ENCODE measurements at places on chromosomes 6 and 20.

GRCh38 chr20:53413186-53413631, 180.4 kb downstream of the ZNF217 start:
- no peak for DNase-seq

DNA sequence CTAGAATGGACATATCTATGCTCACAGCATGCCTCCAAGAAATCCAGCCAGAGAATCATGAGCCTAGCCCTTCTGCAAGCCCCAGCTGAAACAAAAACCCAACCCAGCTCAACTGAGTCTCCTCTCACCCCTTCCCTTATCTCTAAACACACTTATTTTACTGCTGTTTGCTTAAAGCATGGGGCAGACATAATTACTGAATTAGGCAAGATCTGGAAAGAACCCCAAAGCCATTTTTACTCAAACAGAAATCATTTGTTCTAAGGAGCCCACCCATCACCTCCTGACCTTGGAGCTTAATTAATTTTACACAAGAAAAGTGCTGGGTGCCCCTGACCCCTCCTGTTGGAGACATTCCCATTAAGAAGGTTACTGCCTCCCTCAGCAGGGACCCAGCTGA, 291.6 kb downstream of the MAFB start:
- DNase-seq = no peak

DNA sequence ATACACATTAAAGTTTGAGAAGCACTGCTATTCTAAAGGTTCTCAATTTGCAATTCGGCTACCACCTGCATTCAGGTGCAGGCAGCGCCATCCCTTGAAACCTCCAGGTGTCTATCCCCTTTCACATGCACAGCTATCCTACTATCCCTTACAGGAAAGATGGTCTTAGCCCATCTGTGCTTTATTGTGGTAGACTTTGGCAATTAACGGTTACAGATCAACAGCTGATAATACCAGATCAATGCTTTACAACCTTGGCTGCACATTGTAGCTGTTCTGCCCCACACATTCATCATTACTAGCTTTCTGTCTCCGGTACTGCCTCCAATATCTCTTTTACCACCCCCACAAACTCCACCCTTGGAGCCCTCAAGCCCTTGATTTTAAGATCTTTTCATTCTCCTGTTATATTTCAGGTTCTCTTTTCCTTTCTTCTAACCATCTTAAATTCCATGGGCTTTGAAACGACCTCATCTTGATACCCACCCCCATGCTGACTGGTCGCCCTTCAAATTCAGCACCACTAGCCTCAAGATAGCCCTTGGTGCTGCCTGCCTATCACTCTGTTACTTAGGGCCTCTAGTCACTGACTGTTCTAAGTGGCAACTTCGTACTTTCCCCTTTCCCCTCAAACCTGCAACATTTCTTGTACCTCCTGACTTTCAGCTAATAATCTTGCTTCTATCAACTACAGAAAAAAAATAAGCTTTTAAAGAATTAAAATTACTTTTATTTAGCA, 50.8 kb downstream of the SPTLC3 start:
- no peak for DNase-seq

DNA sequence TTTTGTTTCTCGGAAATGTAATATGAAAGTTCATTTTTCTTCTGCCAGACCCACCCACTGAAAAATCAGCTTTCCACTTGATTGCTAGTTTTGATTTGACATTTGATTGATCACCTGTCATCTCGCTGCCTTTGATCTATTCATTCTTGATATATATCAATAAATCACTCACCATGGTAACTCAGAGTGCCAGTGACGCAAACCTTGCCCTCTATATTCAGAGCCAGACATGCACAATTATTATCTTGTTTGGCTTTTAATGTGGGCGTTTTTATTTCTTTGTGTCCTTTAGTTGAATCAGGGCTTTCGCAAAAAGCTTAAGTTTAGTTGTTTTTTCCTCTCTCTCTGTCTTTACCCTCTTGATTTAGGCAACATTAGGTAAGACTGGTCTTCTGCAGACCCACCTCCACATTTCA, 2.0 kb downstream of the TSHZ2 start:
- no peak for DNase-seq

GRCh38 chr20:39986173-39986904, 702.7 kb downstream of the MAFB start:
- no peak for DNase-seq

DNA sequence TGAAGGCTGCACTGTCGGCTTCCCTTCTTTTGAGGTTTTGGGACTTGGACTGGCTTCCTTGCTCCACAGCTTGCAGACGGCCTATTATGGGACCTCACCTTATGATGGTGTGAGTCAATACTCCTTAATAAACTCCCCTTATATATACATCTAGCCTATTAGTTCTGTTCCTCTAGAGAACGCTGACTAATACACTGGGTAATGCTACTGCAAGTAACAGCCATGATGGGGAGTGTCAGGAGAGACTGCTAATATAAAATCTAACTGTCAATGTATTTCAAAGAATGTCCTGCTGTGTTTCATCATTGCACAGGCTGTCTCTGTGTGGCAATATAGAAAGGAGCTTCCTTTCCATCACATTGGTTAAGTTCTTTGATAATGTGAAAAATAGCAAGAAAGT, 57.7 kb upstream of the UST start:
- DNase-seq = no peak

DNA sequence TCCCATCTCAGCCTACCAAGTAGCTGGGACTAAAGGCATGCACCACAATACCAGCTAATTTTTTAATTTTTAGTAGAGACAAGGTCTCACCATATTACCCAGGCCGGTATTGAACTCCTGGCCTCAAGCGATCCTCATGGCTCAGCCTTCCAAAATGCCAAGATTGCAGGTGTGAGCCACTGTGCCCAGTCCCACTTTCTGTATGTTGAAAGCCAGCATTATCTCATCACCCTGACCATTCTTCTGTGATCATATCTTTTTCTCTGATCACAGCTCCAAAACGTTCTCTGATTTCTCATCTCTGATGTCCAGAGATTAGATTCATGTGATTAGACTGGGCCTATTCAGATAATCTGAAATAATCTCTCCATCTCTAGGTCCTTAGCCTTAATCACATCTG, 337.7 kb downstream of the TPBG start:
- DNase-seq = no peak

GRCh38 chr20:61170496-61171320, 81.4 kb upstream of the CDH4 start:
- DNase-seq = no peak

GRCh38 chr6:66860328-66860727, 1153.3 kb upstream of the EYS start:
- DNase-seq = no peak

GRCh38 chr20:50675671-50676376, 15.5 kb downstream of the RIPOR3 start:
- no peak for DNase-seq

- no peak for DNase-seq
Observed at GRCh38 chr20:370977-371754, 9.4 kb upstream of the TRIB3 start.

DNA sequence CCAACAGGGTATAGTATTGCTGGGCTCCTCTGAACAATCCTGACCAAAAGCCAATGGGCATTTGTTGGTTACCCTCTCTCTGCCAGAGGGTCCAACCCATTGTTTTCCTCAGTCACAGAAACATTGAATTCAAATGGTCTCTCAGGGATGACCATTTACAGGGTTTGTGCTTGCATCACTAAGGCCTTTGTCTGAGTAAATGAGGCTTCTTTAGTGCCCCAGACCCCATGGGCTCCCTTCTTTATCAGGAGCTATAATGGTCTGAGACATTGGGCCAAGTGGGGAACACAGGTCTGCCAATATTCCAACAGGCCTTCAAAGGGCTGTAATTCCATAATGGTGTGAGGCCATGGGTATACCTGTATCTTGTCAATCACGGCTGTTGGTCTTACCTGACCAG, 27.1 kb downstream of the GSTA2 start:
- DNase-seq = no peak

GRCh38 chr20:63165356-63166192, 50.4 kb downstream of the YTHDF1 start:
- DNase-seq = no peak

DNA sequence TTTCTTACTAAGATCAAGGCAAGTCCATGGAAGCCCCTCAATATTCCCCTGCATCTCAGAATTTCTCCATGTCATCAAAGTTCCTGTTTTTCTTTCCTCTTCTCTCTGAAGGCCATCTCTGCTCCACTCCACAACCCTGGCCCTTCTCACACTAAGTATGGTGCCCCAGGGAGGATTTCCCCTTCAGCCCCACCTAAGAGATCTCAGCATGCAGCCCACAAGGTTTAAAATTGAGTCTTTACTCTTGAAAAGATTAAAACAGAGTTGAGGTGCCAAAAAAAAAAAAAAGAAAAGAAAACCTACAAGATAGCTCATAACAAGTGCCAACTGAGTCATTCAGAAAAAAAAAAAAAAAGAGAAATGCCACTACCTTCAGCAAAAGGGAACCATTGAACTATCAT, 36.5 kb upstream of the TNFAIP3 start:
- DNase-seq = no peak

DNA sequence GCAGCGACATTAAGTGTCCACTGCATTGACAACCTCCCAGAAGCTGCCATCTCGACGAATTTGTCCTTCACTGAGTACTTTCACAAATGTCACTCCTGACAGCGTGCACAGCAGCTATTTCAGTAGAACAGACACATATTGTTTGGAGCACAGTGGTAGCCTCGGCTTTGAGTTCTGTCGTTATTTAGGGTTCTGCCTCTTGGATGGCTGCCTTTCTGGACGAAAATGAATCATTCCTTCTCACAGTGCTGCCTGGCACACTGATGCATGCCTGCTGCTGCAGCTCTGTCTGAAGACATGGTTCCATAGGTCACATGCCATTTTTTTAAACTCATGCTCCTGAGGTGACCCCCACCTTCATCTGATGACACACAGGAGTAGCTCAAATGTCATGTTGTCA, 477.0 kb downstream of the C6orf118 start:
- DNase-seq = no peak

DNA sequence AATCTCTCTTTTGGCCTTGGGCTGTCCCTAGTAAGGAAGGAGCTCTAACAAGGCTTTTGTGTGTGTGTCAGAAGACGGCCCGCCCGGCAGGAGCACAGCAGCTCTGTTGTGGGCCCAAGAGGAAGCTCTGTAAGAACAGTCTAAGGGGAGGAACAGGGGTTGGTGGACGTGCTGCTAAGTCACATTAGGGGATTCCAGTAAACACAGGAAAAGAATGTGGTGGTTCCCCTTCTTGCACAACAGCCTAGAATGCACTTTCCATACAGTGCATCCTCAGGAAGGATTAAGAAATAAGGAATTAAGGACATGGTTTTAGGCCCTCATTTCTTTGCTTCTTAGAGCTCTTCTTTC, 114.5 kb downstream of the RNF144B start:
- DNase-seq = no peak

- no peak for DNase-seq
Observed at GRCh38 chr6:146224988-146225387, 196.1 kb downstream of the GRM1 start.

DNA sequence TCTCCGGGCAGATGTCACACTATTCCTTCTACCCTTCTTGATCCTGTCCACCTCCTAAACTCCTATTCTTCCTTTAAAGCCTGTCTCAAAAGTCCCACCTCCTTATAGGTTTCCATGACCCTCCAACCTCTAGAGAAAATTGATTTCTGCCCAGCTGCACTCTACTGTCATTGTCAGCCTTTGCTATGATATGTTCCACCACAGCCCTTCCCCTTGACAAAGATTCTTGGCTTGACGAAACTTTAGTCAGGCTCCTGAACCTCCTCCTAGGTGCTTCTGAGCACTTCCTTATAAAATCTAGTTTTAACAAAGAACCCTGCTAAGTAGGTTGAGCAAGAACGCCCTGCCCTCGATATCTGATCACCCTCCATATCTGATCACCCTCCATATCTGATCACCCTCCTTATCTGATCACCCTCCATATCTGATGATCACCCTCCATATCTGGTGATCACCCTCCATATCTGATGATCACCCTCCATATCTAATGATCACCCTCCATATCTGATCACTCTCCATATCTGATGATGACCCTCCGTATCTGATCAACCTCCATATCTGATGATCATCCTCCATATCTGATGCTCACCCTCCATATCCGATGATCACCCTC, 103.2 kb downstream of the RIN2 start:
- no peak for DNase-seq

GRCh38 chr20:62183426-62184142, 756 bp downstream of the MTG2 start:
- no peak for DNase-seq

DNA sequence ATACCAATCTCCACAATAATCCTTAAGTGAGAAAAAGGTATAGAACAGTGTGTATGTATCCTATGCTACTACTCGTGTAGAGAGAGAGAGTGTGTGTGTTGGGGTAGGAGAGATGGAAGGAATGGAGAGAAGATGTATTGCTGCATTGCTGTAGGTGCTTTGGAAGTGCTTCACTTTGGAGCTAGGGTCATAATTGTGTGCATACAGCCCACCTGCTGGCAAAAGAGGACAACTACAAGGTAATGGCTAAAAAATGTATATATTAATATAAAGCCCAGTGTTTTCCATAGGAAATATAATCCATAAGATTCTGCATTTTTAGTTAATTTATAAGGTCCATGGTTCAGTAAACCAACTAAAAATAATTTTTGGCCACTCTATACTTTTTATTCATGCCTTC, 36.1 kb downstream of the SERAC1 start:
- DNase-seq = no peak

DNA sequence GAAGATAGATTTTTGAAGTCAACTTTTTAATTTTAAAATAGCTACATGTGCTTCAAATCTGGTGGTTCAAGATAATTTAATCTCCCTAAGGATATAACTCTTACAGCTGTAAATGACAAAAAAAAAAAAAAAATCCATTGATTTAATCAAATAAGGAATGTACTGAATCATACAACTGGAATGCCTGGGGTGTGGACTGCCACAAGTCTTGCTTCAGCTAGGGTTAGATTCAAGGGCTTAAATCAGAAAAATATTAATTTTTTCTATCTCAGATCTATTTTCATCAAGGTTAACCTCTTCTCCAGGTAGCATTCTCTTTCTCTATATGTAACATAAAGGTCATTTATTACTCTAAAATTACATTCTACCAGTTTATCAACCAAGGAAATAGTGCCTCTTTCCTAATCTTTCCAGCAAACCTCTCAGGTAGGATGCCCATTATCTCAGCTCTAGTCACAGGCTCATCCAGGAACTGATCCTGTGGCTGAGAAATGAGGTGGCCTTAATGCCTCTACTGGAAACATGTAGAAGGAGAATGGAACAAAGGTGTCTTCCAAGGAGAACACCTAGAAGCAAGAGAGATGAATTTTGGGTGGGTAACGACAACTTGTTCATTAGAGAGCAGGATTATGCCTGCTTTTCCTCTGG, 466.9 kb downstream of the CBLN4 start:
- no peak for DNase-seq

- DNase-seq = no peak
Observed at GRCh38 chr20:50690650-50691572, at the start of gene RIPOR3. TSS of gene RIPOR3 (minus strand) at chr20:50691542. CDS start at chr20:50691128, 414 bp downstream.

DNA sequence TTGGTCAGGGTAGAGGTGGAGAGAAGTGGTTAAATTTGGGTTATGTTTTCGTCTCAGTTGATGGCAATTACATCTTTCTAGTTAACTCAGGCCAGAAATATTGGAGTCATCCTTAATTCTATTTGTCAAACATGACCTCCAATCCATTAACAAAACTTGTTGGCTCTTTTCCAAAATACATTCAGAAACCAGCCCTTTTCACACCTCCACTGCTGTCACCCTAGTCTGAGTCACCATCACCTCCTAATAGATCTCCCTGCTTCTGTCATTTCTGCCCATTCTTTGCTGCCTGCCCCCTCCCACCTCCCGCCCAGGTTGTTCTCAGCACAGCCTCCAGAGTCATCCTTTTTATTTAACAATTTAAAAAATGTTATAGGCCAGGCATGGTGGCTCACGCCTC, 3.0 kb upstream of the ABCF1 start:
- no peak for DNase-seq

- no peak for DNase-seq
Observed at GRCh38 chr6:9610620-9611415, 804.1 kb downstream of the TFAP2A start.

Data from NCI-H1930 (cell line).